ENCODE measurements at places on chromosomes 6 and 20. TPM values are rescaled to one million over a fixed set of nuclear protein-coding genes. Genes with fewer than 3 reads are reported as not detected.

Gene SLC25A27
- total RNA-seq = 9.9 TPM

Gene TRIM31
- total RNA-seq = not detected

Gene ENPP4
- 0.50 TPM for total RNA-seq

Gene SCAF8
- total RNA-seq = 37.2 TPM

Gene SYCP2L
- total RNA-seq = not detected

All from smooth muscle cell of trachea (primary cell).